ENCODE measurements at places on chromosomes 5 and 9.

DNA sequence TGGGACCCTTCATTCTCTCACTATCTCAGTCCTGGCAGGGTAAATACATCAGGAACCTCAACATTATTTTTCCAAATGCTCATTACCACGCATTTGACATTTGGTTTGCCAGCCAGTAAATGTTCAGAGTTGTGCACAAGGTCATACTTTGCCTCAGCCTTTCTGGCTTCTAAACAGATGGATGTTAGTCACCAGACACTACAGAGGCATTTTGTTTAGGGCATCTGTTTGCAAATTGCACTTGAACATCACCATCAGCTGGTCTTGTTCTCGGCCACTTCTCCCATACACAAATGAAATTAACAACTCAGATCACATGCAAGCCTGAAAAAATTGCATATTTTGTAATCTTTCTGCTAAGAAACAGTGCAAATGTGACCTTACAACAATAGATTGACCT lies 75.0 kb upstream of the SLC1A1 start:
- no peak for DNase-seq

DNA sequence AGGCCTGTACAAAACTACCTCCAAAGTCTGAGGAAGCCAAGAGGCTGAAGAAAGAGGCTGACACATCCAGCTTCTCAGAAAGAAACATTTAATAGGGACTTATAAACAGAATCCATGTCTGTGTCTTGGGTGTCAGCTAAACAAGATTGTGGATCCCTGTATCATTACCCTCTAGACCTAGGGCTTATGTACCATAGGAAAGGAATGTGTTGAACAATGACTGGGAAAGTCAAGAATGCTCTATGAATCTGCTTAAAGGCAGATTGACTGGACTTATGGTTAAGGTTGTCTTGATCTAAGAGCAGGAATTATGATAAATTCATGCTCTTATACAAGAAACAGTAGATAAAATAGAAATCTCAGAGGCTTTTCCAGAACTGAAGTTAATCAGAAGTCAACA lies 335.7 kb upstream of the RPS23 start:
- DNase-seq: no peak

DNA sequence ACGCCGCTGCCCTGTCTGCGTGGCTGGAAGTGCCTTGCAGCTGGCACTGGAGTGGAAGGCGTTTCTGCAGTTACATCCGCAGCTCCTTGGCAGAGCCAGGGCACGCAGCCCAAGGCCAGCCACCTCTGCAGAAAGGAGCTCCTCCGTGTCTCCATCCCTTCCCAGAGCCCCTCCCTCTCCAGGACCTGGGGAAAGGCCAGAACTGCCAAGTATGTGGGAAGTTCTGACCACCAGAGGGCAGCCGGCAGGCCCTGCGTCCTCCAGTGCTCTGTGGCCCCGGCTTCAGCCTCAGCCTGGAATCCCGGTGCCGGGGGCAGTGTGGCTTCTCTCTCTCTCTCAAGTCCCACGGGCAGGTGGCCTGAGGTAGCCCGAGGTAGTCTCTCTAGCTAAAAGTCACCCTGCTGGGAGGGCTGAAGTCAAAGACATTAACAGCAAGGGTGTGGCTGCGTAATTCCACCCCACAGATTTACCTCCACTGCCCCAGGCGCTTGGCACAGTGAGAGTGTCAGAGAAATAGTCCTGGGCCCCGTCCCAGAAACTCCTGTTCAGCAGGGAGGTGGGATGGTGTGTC lies 101.7 kb upstream of the FCN2 start:
- no peak for DNase-seq

DNA sequence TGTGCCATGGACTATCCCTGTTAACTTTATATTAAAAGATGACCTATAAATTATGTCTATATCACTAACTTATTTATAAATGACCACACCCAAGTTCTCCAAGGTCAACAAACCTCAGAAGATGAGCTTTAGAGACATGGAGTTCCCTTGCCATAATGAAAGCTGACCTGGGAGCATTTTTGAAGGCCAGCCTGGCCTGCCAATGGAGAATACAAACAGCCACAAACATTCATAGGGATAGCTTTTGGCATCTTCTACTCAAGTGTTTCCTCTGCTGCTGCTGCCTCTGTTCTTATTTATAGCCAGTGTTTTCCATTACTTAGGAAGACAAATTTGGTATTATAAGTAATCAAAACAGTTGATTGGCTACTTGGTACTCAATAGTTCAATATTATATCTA lies 117.3 kb upstream of the ADAMTS19 start:
- DNase-seq: no peak

DNA sequence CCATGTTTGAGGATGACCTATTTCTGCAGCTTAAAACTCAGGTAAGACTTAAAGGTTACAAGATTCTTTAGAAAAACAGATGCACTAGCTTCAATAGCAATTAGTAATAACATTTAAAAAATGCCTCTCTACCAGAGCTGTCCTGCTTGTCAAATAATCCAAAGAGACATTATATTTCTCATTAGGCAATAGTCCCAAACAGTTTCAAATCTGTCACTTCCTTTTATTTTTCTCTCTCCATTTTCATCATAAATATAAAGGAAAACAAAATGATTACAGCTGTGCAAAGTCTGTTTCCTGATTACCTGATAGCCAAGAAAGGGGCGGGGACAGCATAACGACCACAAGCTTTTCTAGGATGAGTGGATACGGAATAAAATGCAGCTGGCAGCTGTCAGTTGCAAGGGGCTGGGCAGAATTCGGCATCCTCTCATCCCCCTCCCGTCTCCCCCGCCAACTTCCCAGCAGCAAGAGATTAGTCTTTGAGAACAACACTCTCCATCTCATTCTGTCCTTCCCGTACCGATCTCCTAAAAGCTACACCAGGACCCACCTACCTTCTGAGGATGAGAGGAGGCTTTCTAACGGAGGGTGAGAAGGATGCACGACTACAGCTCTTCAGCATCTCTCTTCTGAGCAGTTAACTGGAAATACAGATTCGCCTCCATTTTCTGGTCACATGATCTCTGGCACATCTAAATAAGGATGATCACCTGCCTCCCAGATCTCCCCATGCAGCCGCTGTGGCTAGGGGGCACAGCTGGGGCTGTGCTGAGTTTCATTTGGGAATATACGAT lies 72.5 kb upstream of the PCA3 start:
- DNase-seq: no peak

DNA sequence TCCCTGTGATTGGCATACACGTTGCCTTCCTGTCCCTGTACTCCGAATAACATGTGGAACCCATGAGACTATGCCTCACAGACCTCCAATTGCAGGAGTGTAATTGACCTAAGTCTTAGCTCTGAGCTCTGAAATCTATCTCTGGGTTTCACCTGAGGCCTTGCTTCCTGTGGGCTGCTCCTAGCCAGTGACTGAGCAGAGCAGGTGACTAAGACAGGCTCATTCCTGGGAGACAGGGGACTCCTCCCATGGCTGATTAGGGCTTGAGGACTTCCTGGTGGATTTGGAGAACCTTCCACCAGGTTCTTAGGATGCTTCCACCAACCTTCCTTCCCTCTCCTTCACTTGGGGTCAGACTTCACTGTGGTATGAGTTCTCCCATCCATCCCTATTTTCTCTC lies 22.3 kb upstream of the MIER3 start:
- DNase-seq: no peak

DNA sequence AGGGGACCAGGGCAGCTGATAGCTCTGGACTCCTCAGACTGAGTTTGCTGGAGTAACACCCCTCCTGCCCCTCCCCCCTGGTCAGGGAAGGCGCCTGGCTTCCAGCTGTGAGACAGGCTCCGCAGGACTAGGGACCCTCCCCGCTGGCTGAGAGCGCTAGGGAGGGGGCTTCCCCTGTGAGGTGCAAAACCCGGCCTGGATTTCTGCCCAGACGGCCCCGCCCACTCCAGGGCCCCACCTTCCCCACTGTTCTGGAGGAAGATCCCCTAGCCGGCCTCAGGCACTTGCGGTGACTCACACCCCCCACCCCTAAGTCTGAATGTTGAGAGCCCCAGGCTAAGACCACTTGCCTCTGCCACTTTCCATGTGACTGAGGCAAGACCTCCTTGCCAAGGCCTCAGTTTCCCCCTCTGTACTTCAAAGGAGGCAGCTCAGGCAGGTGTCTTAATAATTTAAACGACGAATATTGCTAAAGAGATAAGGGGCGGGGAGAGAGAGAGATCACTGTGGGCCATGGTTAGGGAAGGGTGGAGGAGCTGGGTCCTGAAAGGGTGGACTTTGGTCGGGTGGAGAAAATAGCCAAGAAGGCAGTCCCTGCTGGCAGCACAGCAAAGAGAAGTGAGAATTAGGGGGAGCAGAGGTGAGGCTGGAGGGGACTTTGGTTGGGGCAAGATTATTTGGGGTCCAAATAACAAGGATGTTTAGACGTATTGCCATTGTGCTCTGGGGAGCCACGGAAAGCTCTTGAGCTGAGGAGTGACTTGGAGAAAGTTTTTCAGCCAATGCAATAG lies 1.0 kb upstream of the DAB2IP start:
- no peak for DNase-seq

DNA sequence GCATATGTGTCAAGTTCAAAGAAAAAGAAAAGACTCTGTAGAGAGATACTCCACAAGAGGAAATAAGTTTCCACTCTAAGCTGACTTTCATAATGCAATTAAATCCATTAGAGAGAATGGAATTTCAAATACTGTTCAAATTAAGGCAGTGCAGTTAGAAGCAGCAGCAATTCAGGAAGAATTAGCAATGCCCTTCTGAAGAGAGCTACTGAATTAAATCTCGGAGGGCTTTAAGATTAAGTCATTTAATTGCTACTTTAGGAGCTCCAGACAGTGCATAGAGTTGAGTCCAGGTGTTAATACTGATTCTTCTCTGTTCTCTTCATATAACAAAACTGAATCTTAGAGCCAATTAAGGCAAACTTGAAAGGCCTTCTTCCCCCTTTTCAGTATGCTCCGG lies 8.5 kb downstream of the CDH12 start:
- no peak for DNase-seq

DNA sequence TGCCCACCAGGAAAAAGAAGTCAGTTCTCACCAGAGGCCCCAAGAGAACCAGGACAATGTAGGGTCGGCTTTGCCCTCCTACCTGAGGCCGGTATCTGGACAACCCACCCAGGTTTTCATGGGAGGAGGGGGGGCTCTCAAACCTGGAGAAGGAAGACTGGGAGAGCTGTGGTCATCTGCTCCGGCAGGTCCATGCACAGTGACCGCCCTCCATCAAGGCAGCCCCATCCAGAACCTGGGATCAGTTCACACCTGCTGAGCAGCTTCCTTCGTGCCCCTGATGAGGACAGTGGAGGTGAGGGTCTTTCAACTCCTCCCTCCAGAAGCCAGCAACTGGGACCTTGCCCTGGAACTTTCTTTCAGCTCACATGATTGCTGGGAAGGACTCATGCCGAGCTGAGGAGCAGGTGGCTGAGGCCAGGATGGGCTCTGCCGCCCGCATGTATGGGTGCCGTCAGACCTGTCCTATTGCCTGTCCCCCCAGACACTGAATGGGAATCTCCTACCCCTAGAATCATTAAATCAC lies 20.8 kb upstream of the FIBCD1 start:
- no peak for DNase-seq

- no peak for DNase-seq
Measured at GRCh38 chr9:26809795-26810194, 82.8 kb downstream of the CAAP1 start.

DNA sequence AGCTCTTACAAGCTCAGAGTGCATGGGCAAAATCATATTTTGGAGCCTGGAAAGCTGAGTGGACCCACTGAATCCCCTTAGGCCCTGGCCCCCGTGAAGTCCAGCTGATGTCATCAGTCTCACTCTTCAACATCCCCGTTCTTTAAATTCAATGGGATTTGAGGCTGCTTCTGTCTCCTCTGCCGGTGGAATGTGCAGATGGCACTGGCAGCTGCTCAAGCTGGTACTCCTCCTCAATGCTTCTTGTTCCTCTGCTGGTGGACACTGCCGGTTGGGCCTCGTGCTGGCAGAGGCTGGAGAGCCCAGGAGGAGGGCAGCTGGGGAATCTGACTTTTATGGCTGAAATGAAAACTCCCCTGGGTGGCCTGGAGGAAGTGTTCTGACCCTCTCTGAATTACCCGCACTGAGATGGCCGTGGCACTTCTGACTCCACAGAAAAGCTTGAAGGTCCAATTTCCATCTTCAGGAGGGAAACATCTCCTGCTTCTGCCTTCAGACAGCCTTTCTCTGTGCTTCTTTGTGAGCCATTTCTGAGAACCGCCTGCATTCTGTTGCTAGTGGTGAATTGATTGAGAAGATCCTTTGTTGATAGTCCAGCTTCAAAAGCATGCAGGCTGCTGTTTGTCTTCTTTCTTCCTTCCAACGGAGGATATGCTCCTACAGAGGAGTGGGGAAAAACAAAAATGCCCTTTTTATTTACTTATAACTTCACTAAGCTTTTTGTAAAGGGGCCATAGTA lies 298.9 kb downstream of the TMEM38B start:
- no peak for DNase-seq

DNA sequence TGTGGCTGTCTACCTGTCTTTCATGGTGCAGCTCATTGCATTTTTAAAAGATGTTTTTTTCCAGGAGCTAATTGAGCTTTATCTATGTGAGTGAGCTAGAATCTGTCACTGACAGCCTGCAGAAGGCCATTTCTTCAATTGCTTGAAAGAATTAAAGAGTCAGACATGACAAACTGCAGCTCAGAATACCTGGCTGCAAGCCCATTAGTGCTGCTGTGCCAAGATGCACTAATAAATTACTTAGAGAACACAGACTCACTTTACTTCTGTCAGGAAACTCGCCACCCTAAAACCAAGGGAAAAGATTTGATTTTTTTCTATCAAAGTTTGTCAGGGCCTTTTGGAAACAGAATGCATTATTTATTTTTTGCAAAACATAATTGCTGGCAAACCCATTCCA lies 368.3 kb downstream of the CAAP1 start:
- no peak for DNase-seq

GRCh38 chr9:95157481-95158151 lies 159.9 kb downstream of the FANCC start:
- DNase-seq: no peak

GRCh38 chr5:67935908-67936566 lies 279.5 kb upstream of the PIK3R1 start:
- no peak for DNase-seq

DNA sequence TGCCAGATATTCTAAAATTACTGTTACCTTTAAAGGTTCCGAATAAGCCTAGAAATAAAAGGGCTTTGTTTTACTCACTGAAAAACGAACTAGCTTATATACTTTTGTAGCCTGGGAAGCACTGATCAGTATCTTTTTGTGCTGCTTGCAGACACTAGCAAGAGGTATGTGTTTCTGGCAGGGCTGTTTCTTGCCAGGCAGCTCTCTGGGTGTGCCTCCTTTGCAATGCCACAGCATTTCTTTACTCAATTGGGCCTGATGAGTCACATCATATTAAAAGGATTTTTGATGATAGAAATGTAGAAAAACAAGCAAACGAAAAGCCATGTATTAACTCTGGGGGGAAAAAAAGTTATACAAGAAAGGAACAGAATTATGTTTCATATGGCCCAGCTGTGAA lies 35.6 kb downstream of the CD180 start:
- DNase-seq: no peak

GRCh38 chr5:73862796-73863195 lies 236.8 kb downstream of the ARHGEF28 start:
- no peak for DNase-seq

DNA sequence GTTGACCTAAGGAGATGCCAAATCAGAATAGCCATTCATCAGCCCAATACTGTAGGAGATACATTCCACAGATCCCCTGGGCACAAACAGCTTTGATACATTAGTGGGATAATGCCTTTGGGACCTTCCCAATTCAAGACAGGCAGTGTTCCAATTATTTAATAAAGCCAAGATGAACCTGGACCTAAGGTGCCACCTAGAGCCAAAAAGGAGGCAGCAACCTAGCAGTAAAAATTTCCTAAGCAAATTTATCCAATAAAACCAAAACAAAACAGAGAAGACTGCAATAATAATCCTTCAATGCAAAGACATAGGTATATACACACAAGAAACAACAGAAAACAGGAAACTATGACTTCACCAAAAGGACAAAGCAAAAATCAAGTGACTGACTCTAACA lies 253.0 kb downstream of the HINT1 start:
- DNase-seq: no peak
